ENCODE measurements at places on chromosomes 5 and 9.

GRCh38 chr5:2006193-2006970, 123.7 kb upstream of the IRX4 start:
- DNase-seq: no peak

GRCh38 chr5:661891-662750, 31.0 kb downstream of the TPPP start:
- DNase-seq: no peak

DNA sequence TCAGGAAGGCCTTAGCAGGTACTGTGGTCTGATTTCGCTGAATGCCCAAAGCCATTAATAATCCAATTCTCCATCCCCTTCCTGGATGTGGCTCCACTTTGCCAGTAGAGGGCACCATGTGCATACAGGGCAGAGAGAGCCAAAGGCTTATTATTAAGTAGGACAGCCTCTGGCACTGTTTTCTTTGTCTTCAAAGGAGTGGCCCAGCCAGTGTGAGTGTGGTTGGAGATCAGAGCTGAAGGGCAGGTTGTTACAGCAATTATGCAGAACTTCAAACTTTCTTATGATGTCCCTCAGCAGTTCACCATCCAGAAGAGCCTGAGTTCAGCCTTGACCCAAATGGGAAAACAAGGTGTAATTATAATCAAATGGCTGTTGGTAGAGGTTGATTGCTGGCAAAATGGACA, 38.6 kb upstream of the CEMIP2 start:
- no peak for DNase-seq

DNA sequence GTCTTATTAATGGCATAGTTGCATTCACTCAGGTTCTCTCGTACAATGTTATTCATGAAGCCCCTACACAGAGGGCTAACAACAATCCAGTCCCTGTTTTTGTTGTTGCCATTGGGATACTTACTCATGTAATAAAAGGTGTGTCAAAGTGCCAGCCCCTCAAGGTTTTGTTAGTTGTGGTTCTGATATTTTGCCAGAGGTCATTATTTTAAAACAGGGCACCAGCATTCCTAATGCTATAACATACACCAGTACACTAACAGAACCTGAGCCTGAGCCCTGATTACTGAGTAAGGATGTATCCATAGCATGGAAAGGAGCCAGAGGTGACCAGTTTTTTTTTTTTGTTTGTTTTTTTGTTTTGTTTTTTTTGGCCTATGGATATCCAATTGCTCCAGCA, 50.2 kb downstream of the SMC2 start:
- DNase-seq: no peak

DNA sequence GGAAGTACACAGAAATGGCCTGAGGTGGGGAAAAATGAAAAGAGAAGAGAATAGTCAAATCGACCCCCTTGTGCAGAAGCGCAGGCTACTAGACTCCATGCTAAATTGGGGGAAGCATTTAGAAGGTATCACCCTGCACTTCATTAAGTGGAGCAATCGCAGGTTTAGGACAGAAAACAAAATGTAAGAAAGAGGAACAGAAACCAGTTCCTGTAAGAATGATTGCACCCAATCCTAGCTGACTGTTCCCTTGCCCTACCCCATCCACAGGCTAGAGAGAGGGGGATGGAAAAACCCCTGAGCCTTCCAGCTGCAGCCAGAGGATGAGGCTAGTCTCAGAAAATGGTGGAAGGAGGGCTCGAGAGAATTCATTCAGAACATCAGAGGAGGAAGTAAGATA, 23.9 kb upstream of the PPP1R2B start:
- DNase-seq: no peak

GRCh38 chr5:67262956-67263355, 66.4 kb upstream of the CD180 start:
- no peak for DNase-seq

DNA sequence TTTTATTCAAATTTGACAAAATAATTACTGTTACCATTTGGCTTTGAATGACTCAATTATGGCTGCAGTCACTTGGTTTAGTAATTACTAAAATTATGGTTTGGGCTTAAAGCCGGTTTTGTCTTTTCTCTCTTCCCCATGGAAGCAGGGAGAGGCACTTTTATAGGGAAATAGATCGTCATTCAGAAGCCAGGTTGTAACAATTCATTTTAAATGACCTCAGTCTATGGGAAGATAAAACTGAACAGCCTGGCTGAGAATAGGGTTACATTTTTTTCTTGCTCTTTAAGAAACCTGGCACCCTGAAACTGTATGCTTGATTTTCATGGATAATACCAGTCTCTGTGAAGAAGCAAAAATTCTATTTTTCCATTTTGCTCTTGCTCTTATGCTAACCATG, 169.8 kb downstream of the SMC2 start:
- no peak for DNase-seq

- no peak for DNase-seq
Observed at GRCh38 chr5:157150995-157151394, 8.3 kb upstream of the MED7 start.

DNA sequence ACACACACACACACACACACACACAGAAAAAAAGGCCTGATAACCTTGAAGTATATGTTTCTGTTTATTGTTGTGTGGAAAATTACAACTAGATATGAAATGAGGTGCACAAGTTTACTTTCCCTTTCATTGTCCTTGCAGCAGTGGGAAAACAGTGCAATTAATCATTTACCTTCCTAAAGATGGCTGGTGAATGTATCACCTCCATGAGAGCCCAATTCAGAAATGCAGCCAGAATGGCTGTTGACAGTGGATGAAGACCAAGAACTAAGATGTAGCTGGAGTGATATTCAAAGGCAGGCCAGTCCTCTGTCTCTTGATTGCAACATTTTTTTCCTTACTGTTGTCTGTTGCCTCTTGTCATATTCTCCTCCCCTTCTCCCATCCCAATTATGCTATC, 49.6 kb upstream of the EIF4EBP3 start:
- DNase-seq: no peak

DNA sequence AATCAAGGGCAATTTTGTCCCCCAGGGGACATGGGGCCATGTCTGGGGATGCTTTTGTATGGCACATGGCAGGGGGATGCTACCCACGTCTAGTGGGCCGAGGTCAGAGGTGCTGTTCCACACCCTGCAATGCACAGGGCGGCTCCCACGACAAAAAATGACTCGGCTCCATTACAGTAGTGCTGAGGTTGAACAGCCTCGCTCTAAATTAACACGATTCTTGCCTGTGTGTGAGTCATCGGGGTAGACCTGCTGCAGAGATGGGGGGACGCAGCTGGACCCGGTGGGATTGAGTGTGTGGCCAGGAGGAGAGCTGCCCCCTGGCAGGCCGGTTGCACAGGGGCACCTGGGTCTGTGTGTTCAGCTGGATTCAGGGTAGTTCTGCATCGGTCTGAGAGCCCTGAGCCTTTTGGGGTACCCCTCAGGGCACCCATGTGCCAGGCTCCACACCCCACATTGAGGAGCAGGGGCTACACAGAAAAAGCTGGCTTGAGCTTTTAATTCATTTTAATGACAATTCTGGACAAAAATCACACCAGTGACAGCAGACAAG, 20.0 kb upstream of the COL5A1 start:
- no peak for DNase-seq

- DNase-seq: no peak
Observed at GRCh38 chr5:66415208-66415607, 181.0 kb upstream of the MAST4 start.

GRCh38 chr5:62134811-62135210, 171.2 kb upstream of the KIF2A start:
- DNase-seq: no peak

- no peak for DNase-seq
Observed at GRCh38 chr5:107518616-107519015, 152.1 kb downstream of the EFNA5 start.

DNA sequence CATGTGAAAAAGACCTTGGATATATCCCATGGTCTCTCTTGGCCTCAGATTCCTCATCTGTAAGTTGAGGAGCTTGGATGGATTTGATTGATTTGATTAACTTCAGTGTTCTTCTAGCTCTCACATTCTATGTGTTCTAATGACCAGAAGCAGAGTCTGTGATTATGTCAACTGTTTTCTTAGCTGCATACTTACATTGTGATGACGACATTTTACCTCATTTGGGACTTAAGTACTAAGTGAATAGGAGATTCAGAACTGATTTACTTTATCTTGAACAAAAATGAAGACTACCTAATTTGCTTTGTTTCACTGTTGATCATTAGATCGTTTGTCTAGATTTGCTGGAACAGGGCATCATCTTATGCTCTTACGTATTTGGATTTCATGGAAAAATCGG, 427.7 kb downstream of the SH3GL2 start:
- DNase-seq: no peak

GRCh38 chr9:136626740-136627642, 35.7 kb upstream of the EGFL7 start:
- DNase-seq: no peak

DNA sequence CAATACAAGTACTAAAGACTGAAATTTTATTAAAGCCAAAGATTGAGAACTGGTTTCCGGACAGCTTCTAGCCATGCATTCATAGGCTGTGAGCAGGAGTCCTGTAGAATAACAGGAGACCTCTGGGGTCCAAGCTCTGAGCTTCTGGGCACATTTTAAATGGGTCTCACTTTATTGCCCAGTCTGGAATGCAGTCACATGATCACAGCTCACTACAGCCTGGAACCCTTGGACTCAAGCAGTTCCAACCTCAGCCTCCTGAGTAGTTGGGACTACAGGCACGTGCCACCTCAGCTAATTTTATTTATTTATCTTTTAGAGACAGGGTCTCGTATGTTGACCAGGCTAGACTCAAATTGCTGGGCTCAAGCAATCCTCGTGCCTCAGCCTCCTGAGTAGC, 15.4 kb downstream of the CDKN2AIPNL start:
- no peak for DNase-seq

DNA sequence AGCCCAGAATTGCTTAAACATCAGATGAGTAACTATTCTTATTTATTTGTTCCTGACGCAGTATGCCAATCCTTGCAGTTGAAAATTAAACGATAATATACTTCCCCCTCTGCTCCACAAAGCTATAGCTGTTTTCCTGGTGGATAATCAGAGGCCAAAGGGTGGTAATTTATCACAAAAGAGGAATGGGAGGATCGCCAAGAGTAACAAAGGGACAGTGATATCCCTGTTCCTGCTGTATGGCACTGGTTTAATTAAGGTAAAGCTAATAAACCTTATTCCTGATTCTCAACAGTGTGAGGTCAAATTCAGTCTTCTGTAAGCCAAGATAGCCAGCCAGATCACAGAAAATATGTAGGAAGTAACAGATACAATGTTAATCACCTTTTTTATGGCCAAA, 33.4 kb upstream of the PTGER4 start:
- no peak for DNase-seq

DNA sequence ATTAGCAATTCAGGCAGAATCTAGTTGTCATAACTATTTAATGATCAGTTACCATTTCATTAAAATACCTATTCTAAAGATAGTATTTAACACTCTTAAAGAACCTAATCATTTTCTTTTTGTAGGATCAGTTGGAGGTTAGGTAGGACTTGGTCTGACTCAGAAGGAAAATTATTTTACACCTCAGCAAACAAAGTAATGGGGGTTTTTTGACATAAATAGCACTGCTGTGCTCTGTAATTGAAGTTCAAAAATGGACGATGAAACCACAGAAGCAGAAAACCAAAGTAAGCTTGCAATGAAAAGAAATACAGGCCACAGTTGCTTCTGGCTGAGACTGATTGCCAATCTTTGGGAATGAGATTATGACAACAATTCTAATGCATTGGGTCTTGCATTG, 187.0 kb upstream of the TRPM3 start:
- DNase-seq: no peak

- DNase-seq: no peak
Observed at GRCh38 chr5:145830594-145830993, 4.5 kb downstream of the PRELID2 start.

- no peak for DNase-seq
Observed at GRCh38 chr5:153796527-153796926, 242.2 kb downstream of the FAM114A2 start.

GRCh38 chr5:149024943-149025342, 37.9 kb downstream of the SH3TC2 start:
- no peak for DNase-seq

GRCh38 chr9:123586275-123586674, 230.3 kb downstream of the CRB2 start:
- no peak for DNase-seq

DNA sequence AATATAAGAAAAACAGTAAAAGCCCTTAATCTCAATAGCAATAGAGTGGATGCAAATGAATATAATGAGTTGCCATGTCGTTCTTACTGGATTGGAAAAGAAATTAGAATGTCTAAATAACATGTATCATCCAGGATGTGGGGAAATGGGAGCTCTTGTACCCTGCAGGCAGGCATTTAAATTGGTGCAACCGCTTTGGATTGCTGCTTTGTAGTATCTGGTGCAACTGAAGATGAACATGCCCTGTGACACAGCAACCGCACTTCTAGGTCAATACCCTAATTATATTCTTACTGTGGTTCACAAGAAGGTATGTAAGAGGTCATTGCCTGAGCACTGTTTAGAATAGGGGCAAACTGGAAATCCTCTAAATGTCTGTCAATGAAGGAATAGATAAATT, 18.9 kb downstream of the MRPS30 start:
- DNase-seq: no peak

- no peak for DNase-seq
Observed at GRCh38 chr5:168059131-168059530, 232.3 kb upstream of the WWC1 start.

DNA sequence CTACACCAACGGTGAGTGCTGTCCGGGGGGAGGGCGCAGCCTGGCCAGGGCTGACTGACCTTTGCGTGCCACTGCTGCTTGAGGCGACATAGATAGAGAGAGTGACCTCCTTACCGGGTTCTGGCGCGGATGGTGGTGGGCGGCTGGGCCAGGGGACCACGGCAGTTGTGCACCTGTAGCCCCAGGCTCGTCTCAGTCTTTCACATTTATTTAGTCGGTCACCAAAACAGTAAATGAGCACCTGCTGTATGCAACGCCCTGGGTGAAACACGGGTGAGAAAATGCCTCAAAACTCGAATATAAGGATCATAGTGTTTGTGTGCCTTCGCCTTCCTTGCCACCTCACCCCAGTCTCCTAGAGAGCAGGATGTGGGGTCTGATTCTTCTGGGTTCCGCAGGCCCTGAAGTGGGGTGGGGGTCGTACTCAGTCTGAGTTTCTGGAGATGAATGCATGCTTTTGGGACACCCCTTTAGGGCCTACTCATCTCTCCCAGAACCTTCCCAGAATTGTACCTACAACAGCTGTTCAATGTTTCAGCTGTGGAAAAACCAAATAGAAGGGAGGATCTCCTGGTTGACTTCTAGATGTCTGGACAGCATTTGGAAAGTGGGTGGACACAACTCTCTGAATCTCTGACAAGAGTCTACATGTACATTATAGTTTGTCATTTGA, 714 bp downstream of the SEC24A start:
- no peak for DNase-seq

GRCh38 chr5:139377226-139377625, 5.9 kb downstream of the SLC23A1 start:
- no peak for DNase-seq

GRCh38 chr5:120452471-120452870, 11.6 kb upstream of the PRR16 start:
- DNase-seq: no peak

DNA sequence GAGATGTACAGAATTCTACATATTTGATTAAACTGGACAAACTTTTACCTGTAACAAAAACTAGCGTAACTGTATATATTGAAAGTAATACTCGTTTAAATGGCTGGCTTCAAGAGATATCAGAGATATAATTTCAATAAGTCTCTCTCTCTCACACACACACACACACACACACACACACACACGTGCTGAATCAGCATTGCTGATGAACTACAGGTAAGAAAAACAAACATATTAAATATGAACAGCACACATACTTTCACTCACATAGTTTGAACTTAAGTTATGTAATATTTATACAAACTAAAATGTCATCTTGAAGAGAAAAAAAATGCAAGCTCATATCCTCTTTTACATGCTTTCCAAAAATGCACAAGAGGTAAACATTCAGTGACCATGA, 145.4 kb downstream of the BNC2 start:
- no peak for DNase-seq

All from activated T-helper 1 cell treated with anti-CD3 and anti-CD28 coated beads, Interleukin-2, amount 50 U/mL, for 16 hours (primary cell).